HTR-8/SVneo (cell line): ENCODE measurements at places on chromosomes 5 and 9.

GRCh38 chr5:140596321-140596741 lies 31.7 kb downstream of the SLC35A4 start:
- no peak for DNase-seq

GRCh38 chr5:113282472-113282871 lies 152.3 kb downstream of the TSSK1B start:
- DNase-seq = no peak

DNA sequence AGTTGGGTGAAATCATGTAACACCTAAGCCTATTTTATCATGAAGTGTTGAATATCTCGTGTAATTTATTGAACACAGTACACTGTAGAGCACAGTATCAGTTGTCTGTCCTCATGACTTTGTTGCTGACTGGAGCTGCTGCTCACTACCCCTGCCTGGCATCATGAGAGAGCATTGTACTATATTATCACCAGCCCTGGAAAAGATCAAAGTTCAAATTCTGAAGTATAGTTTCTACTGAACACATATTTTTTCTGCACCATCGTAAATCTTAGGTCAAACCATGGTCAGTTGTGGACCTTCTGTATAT lies 169.3 kb upstream of the RAI14 start:
- no peak for DNase-seq

GRCh38 chr5:178282391-178282790 lies 49.8 kb upstream of the PHYKPL start:
- no peak for DNase-seq

DNA sequence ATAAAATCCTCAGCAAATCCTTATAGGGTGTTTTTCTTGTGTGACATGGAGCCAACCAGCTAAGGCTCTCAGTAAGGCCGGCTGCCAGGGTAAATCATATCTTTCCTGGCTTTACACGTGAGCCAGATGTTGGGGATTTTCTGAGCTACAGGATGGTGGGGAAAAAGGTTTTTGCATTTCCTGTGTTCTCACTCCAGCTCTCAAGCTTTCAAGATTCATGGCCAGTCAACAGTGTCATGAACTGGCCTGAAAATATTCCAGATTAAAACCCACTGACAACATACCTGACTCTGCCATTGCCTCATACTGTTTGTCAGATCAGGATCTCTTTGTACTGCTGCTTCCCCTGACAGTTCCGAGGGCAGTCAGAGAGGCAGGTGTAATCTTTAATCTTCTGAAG lies 306.9 kb downstream of the GLIS3 start:
- no peak for DNase-seq

- no peak for DNase-seq
Observed at GRCh38 chr9:137034039-137034708, 2.3 kb upstream of the FUT7 start.

DNA sequence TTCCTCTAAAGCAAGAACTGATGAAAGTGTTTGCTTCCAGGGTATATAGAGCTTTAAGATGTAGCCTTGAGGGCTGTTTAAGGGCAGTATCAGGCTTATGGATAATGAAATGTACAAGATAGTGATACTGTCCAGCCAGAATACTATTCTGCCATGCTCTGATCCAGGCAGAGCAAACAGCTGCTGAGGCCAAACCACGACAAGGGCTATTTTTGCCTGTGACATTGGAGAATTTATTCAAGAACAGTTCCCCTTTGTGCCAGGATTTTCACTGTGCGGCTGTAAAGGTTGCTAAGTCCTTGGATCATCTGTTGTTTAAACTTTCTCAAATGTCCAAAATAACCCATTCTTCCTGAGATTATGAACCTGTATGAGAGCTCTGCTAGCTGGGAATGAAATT lies 70.4 kb downstream of the OTP start:
- DNase-seq = no peak

GRCh38 chr5:126482591-126482990 lies 59.4 kb downstream of the GRAMD2B start:
- DNase-seq = no peak

DNA sequence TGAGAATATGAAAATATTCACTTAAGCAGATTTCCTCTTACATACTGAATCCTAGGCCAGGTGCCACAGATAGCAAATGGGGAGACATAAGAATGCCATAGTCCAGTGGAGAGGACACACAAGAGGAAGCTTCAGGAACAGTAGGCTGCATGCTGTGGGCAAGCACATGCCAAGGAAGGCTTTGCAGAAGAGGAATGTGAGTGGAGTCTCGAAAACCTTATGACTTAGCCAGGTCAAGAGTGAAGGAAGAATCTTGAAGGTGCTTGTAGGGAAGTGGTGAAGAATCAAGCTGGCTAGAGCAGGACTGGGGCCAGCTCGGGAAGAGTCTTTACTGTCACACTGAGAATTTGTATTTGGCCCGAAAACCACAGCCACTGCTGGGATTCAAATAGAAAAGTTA lies 20.4 kb downstream of the RPS23 start:
- DNase-seq = no peak

DNA sequence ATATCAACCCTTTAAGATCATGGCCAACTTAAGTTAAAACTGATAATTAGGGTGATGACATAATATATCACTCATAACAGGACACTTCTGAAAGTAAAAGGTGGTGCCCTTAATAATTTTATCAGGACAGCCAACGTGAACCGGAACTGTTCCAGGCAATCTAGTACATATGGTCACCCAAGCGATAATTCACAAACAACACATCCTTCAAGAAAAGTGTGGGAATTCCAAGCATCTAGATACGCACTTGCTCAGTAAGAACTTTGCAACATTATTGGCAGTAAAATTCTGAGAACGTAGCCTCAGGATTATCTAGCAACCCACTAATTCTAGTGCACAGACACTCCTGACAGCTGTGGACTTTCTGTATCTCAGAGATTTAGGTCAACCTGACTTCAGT lies 85.7 kb downstream of the ALDH7A1 start:
- DNase-seq = no peak

GRCh38 chr5:177094224-177095087 lies 7.7 kb downstream of the FGFR4 start:
- no peak for DNase-seq

GRCh38 chr9:108184941-108185340 lies 670.8 kb downstream of the ACTL7B start:
- peak; percentile 8 for DNase-seq

GRCh38 chr5:111120911-111121310 lies 28.8 kb downstream of the WDR36 start:
- no peak for DNase-seq

DNA sequence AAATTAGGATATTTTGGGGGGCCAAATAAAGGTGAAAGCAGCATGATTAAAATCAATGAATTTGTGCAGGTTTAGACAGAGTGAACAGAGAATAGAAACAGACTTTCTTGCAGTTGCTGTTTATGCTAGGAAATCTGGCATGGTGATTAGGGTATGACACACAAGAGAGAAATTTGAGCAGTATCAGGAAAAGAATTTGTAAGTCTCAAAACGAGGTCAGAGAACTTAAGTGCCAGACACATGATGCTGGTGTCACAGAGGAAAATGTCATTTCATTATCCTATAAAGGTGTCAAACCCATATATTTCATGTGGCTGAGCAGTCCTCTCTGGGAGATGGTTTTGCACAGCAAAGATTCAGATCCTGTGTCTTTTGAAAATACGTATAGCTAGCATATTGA lies 15.7 kb downstream of the LVRN start:
- peak; percentile 45 for DNase-seq

DNA sequence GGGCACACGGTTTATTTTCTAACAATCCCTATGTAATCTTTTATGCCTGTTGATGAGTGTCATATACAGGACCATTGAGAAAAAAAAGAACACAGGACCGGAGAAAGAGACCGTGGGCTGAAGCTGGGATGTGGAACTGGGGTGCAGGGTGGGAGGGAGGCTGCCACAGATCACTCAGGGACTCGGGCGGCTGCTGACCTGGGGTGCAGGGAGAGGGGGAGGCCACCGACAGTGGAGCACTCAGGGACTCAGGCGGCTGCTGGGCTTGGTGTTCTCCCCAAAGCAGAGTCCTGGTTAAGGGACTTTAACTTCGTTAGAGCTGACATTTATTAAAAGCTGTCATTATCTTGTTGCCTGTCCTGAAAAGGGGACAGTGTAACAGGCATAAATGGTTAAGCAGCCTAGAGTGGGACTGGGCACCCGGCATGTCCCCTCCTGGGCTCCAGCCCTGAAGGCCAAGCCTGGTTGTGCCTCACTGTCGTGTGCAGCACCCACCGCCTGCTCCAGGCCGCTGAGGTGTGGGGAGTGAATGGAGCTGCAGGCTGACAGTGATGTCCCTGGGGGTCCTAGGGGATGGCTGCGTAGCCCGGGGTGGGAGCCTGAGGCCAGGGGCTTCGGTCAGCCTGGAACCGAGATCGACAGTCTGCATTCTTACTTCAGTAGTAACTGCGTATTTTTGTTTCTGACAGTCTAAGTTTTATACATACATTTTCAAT lies 14.0 kb downstream of the NDUFS6 start:
- DNase-seq = no peak

DNA sequence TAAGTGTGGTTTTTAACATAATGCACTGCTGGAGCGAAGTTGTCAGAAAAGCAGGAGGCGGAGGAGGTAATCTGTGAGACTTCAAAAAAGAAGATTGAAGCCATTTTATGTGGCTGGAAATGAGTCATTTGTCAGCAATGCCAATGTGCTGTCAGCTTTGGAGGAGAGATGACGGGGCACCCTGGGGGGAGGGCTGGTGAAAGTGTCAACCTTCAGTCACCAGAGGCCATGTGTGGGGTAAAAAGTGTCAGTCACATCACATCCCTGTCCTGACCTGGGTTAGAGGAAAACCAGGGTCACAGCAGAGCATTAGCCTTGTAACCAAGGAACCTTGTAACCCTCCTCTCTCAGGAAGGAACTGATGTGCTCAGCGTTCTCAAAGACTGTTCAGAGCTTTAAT lies 59.1 kb downstream of the TLR4 start:
- peak; percentile 21 for DNase-seq

- DNase-seq = no peak
Observed at GRCh38 chr5:96628406-96628805, 33.8 kb upstream of the CAST start.

DNA sequence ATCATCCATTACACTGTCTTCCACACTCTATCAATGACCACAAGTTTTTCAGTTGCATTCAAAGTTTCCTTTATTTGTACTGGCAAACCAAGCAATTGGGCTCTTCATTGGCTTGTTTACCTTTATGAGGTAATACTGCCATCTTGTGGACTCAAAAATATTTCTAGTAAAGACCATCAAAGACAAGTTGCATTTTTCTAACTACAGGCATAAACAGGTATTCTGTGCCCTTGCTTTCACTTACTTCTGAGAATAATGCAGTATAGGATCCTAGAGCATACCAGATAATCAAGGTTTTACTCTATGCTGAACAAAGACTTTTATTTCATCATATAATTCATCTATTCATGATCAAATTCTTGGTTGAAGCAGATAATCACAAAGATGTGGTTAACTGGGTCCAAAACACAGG lies 173.7 kb upstream of the POU5F2 start:
- DNase-seq = no peak

- DNase-seq = no peak
Observed at GRCh38 chr5:171314728-171315385, 5.8 kb downstream of the TLX3 start.

DNA sequence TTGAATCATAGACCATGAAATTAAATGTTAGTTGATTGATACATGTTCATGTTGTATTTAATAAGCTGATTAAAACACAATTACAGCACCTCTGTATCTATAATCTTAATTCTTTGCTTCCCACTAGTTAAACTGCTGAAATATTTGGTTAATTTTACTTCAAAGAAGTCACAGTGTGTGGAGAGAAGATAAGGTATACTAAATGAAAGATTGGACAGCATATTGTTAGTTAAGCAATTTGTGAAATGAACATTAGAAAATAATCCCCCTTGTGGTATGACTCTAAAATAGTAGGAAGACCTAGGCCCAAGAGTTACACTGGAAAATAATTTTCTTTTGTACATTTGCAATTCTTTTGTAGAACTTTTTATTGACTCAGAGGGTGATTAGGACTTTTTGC lies 30.3 kb downstream of the MAN2A1 start:
- no peak for DNase-seq

DNA sequence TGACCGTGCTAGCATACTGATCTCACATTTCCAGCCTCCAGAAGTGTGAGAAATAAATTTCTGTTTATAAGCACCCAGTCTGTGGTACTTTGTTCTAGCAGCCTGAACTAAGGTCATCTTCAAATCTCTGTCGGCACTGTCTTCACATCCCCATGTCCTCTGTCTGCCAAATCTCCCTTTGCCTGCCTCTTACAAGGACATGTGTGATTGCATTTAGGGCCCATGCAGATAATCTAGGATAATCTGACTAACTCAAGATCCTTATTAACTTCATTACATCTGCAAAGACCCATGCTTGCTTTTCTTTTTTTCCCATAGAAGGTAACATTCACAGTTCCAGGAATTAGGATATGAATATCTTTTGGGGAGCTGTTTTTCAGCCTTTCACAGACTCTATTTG lies 132.7 kb downstream of the AOPEP start:
- no peak for DNase-seq

- DNase-seq = no peak
Observed at GRCh38 chr9:93226819-93227218, 42.9 kb downstream of the WNK2 start.

- no peak for DNase-seq
Observed at GRCh38 chr5:5470933-5471332, 48.5 kb downstream of the ICE1 start.

DNA sequence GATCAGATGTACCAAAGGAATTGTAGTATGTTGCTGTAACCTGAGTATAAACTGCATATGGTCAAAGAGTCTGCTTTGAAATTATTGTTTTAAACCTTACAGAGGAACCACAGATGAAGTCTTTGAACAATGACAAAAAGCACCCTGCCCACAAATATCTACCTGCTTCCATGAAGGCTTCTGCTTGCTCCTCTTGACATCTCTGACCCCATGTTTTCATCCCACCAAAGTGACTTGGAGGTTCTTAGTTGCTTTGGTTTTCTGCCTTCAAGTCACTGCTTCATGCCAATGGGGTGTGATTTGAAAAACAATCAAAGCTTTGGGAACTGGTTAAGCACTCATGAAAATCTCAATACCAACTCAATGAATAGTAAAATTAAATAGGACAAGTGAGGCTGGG lies 194.6 kb upstream of the ACTBL2 start:
- DNase-seq = no peak

GRCh38 chr5:146565764-146566367 lies 49.9 kb upstream of the GPR151 start:
- DNase-seq = peak; percentile 63

GRCh38 chr9:129672702-129673101 lies 7.3 kb downstream of the PRRX2 start:
- no peak for DNase-seq

DNA sequence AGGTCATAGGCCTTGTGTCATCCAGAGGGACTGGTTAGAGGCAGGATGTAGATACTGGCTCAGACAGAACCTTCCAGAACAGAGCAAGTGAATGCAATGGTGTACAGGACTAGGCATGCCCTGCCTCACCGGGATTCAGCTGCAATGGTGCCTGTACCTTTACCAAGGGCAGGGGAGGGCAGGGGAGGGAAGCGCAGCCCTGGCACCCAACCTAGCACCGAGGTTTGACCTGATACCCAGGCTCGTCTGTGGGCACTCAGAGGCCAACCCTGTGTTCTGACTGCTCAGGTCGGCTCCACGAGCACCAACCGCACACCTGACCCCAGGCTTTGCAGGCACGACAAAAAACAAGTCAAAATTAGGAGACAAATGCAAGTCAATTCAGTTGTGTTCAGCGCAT lies 47.3 kb upstream of the GFPT2 start:
- no peak for DNase-seq

GRCh38 chr5:35956429-35956828 lies 18.0 kb upstream of the CAPSL start:
- DNase-seq = no peak
